ENCODE measurements at places on chromosomes 7 and 10.

DNA sequence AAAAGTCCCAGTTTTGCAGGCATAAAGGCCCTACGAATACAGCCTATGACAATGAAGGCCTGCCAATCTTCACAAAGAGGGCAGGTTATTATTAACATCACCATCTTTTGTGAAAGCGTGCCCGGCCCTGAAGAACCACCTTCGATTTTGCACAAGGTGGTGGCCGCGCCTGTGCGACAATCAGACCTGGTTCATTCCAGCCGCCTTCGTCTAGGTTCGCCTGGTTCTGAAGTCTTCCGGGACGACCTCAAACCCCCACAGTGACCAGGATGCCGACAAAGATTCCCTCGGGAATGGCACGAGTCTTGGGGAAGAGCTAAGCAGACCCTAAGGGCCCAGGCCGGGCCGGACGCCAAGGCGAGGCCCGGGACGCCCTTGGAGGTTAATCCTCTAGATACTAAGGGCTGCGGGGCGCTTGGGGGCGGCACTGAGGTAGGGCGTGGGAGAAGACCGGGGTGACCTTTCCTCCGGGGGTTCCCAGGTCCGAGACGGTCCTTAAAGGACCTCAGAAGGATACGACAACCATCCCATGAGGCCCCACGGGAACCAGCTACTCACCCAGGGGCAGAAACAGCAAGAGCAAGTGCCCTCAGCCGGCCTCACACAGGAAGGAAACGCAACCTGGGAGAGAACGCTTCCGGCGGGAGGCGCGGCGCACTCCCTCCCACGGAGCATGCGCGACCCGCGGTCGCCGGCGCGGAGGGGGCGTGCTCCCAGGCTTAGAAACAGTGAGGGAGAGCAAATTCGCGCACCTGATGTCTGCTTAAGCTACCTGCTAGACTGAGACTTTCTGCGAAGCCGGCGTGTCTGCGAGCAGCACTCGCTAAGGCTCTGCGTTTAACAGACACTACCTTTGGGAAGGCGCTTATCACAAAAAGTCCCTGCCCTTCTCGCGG lies at the start of gene ATAD1:
TSS of gene ATAD1 (minus strand) at position 618 of the 896 bp plus-strand sequence. CDS start 3,627 bp downstream, outside the sequence.
- peak; percentile 74 for DNase-seq

GRCh38 chr7:18597754-18598153 lies 102.2 kb downstream of the HDAC9 start:
- DNase-seq: no peak

DNA sequence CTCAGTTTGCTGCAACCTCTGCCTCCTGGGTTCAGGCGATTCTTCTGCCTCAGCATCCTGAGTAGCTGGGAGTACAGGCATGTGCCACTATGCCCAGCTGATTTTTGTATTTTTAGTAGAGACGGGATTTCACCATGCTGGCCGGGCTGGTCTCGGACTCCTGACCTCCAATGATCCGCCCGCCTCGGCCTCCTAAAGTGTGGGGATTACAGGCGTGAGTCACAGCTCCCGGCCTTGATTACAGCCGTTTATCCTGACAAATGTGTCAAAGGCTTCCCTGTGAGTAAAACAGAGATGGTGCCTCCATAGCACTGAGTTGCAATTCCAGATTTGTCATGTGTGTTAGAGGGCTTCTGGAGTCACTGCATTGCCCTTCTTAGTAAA lies 273.7 kb downstream of the CCDC3 start:
- DNase-seq: no peak

DNA sequence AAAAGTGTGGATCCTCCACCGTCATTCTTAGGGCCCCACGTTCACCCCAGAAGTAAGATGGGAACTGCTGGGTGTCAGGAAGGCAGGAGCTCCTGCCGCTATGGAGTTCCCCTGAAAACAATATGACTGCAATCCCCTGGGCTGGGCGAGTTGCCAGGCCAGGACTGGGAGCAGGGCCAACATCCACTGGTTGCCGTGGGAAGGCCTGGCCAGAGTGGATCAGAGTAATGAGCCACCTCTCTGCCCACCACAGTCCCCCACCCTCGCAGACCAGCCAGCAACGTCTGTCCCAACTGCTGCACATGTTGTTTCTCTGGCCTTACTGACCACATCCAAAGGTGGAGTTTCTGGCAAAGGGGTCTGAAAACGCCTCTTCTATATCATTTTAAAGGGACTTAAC lies 86.6 kb downstream of the STRA8 start:
- no peak for DNase-seq

- DNase-seq: no peak
Measured at GRCh38 chr7:7883394-7883793, 85.2 kb upstream of the GLCCI1 start.

- DNase-seq: no peak
Measured at GRCh38 chr7:22406715-22407114, 49.8 kb upstream of the RAPGEF5 start.

DNA sequence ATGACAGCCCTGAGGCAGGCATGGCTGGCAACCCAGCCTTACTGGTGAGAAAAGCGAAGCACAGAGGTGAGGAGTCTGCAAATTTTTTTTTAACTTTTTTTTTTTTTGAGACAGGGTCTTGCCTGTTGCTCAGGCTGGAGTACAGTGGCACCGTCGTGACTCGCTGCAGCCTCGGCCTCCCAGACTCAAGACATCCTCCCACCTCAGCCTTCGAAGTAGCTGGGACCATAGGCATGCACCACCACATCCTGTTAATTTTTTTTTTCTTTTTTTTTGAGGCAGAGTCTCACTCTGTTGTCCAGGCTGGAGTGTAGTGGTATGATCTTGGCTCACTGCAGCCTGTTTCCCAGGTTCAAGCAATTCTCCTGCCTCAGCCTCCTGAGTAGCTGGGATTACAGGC lies 35.1 kb upstream of the DLG5 start:
- DNase-seq: no peak

GRCh38 chr7:25852211-25852938 lies 299.6 kb upstream of the NFE2L3 start:
- no peak for DNase-seq

- DNase-seq: no peak
Measured at GRCh38 chr10:94630017-94630688, 53.4 kb upstream of the CYP2C18 start.

GRCh38 chr10:106083572-106083971 lies 1080.9 kb downstream of the SORCS1 start:
- no peak for DNase-seq

DNA sequence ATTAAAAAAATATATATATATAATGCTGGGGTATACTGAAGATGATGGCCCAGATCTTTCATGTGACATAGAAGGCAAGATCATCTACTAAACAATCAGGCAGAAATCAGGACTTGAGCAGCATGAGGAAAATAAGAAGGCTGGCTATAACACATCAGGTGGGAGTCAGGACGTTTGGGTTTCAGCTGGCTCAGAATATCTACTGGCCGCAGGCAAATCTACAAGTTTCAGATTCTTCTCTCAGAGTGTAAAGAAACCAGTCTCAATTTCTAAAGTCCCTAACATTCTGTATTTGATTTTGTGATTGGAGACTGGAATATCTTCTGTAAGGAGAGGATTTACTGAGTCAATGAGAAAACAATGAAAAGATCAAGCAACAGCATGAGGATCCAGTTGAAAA lies 37.7 kb upstream of the FAM3C start:
- no peak for DNase-seq

- DNase-seq: no peak
Measured at GRCh38 chr10:59585046-59585700, 124.5 kb downstream of the SLC16A9 start.

GRCh38 chr7:84372712-84373111 lies 178.1 kb upstream of the SEMA3A start:
- no peak for DNase-seq

DNA sequence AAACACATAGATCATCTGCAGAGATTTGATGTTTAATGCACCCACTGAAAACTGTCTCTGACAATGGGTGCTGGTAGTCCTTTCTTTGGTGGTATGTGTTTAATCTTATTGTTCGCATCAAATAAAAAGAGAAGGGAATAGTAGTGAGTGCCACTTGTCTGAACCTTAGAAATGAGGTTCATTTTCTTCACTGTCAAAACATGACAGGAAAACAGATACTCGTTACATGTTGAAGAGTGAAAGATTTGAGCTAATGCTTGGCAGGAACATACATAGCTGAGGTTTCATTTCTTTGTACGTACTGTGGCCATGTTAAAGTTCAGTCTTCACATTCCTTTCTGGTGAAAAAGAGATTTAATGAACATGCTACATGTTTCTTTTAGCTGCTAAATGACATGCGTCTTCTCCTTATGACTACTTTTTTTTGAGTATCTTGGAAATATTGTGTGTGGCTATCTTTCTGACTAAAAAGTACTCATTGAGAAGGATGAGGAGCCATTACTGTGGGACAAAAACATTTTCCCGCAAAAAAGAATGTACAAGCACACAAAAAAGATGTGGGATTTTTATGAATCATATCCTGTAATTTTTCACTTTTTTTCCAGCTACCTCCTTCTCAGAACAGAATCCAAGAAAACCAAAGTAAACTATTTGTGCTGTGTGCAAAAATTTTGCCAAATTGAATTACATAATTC lies 108.0 kb downstream of the TWIST1 start:
- DNase-seq: no peak

DNA sequence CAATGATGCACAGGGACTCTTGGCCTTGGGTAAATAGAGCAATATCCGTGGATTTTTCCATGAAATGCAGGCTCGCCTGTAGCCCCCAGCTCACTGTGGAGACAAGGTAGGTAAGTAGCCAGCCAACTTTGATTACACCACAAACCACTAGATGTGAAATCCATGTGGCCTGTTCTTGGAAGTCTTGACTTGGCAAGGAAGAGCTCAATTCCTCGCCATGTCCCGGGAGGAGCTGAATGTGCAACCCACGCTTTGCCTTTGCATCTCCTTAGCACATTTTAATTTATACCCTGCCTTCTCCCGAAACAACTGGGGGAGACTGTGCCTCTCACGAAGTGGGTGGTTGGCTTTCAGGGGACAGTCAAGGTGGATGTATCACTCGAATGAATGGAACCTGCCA lies 347.7 kb upstream of the MKI67 start:
- no peak for DNase-seq

DNA sequence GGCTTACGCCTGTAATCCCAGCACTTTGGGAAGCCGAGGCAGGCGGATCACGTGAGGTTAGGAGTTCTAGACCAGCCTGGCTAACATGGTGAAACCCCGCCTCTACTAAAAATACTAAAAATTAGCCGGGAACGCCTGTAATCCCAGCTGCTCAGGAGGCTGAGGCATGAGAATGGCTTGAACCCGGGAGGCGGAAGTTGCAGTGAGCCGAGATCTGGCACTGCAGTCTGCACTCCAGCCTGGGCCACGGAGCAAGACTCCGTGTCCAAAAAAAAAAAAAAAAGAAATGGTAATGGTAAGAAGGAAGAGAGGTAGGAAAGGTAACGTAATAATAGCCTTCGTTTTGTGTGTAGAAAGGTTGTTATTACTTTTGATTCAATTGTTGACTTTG lies 1.2 kb downstream of the HSPA14 start:
- DNase-seq: no peak

DNA sequence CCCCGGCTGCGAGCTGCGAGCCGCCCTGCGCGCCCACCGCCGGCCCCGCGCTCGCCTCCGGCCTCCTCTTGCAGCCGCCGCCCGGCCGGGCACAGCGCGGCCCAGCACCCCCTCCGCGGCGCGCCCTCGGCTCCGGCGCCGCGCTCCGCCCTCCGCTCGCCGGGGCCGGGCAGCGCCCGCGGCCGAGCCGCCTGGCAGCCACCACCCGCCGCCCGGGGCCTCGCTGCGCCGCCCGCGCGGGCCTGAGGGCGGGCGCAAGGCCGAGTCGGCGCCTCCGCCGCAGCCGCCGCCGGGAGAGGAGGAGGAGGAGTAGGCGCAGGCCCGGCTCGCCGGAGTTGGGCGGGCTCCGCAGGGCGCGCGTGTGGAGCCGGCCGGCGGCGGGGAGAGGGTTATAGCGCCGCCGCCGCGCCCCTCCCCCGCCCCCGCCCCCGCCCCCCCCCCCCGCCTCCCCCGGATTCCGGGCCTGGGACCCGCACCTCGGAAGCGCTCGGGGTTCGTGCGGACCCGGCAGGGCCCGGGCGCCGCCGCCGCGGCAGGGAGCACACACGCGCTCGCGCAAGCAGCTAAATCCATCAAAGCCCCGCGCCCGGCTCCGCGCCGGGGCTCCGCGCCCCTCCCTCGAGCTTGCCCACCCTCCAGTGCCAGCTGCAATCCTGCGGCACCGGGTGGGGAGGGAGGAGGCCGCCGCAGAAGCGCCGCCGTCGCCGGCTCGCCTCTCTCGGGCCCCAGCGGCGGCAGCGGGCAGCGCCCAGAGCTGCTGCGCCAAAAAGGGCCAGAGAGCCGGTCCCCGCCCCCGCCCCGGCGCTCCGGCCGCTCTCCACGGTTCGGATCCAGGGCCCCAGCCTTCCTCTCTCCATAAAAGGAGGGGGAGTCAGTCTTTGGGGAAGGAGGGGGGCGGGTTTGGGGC lies at the start of gene PDGFA:
TSS of gene PDGFA (minus strand) at position 363 of the 907 bp plus-strand sequence. CDS start 845 bp downstream, outside the sequence.
- no peak for DNase-seq

GRCh38 chr10:128431083-128431482 lies 304.9 kb upstream of the MKI67 start:
- no peak for DNase-seq

- DNase-seq: no peak
Measured at GRCh38 chr10:49611166-49611815, 1.2 kb downstream of the SLC18A3 start.

- no peak for DNase-seq
Measured at GRCh38 chr10:18566177-18566576, 85.2 kb downstream of the NSUN6 start.

- DNase-seq: no peak
Measured at GRCh38 chr7:55179931-55180682, 161.3 kb downstream of the EGFR start.

DNA sequence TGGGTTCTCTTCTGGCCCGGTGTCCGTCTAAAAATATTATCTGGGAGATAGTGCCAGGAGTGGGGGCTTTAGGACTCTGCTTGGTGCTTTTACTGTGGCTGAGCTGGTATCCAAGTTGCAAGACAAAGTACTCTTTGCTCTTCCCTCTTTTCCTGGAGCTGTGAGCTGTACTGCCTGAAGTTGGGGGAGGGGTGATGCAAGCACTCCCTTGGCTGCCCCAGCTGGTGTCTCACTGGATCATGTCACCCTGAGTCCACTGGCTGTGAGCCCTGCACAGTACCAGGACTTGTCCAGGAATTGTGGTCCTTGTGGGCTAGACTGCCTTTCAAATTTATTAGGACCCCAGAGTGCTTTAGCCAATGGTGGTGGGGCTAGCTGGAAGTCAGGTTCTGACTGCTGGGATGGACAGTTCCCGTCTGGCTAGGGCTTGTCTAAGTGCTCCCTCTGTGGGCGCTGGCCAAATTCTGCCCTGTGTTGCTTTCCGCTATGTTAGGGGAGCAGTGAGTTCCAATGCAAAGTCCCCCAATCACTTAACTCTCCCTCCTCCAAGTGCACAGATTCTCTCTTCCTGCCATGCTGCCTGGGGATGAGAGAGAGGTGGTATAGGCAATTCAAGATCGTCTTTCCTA lies 13.1 kb downstream of the CC2D2B start:
- DNase-seq: no peak

GRCh38 chr10:76543655-76544054 lies 1094.0 kb downstream of the KCNMA1 start:
- DNase-seq: no peak

GRCh38 chr10:86047588-86047987 lies 319.0 kb downstream of the GRID1 start:
- no peak for DNase-seq

Measured in activated CD8-positive, alpha-beta memory T cell treated with anti-CD3 and anti-CD28 coated beads for 4 hours (primary cell).